ENCODE measurements at places on chromosomes 1 and 21.
A peak's percentile ranks its signal among the peaks of the same experiment; 100 is the strongest.

GRCh38 chr1:232912845-232913580 is 37.4 kb upstream of the NTPCR start:
- no peak for DNase-seq

GRCh38 chr1:178581351-178582303 is 68.7 kb downstream of the TEX35 start:
- no peak for DNase-seq

DNA sequence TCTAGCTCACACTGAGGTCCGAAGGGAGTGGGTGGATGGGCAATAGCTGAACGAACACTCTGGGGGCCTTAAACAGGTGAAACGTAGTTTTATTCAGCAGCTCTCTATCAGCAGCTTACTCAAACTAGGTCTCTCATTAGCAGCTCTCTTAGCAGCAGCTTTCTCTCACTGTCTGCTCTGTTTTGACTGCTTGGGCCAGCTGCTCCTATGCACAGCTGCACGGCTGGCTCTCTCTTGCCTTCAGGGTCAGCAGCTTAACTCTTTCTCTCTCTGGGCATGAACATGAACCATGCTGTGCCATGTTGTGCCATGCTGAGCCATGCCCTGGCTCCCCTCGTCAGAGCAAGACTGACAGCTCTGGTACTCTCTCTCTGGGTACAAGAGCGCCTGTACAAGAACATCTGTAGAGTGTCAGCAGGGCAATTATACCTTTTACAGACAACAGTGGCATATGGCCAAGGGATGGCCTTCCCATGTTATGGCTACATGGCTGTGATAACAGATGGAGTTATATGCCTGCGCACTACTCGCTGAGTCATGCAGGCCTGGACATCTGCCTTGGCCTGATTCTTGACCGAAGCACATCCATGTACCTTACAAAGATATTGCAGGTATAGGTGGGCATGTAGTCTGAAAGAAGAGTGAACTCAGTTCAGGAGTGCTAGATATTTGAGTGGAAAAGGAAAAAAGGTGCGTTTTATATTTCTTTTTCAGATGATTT is 152.4 kb downstream of the LEPR start:
- DNase-seq: no peak

DNA sequence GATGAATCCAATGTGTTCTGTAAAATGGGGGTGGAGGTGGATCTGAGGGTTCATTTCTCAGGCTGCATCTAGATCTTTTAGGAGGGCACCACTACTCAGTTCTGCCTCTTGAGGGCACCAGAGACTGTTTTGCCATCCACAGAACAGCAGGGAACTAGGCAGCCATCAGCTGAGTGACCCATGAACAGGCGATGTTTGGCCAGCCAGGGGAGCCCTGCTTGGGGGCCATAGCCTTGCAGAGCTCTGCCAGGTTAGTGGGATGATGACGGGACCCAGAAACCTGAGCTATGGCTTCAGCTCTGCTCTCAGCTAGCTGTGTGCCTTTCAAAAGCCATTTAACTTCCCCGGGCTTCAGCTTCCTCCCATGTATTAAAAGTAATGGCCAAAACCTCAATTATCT is 13.4 kb upstream of the NOS1AP start:
- peak; percentile 50 for DNase-seq

GRCh38 chr1:26608895-26609294 is 79.3 kb downstream of the RPS6KA1 start:
- DNase-seq: no peak

DNA sequence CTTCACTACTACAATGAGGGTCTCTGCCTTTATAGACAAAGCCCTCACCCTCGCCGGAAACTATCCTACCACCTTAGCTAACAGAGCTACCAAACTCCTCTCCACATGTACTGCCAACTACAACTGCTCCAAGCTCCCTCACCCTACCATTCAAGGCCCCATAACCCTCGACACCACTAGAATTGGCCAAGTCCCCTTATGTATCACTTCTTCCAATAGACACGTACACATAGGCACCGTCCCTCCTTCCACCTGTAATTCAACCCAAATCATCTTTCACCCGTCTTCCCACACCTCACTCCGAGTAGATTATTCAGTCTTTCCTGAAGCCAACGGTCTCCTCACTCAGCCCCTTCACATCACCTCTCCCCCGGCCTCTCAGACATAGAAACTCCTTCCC is 19.7 kb upstream of the CA6 start:
- no peak for DNase-seq

DNA sequence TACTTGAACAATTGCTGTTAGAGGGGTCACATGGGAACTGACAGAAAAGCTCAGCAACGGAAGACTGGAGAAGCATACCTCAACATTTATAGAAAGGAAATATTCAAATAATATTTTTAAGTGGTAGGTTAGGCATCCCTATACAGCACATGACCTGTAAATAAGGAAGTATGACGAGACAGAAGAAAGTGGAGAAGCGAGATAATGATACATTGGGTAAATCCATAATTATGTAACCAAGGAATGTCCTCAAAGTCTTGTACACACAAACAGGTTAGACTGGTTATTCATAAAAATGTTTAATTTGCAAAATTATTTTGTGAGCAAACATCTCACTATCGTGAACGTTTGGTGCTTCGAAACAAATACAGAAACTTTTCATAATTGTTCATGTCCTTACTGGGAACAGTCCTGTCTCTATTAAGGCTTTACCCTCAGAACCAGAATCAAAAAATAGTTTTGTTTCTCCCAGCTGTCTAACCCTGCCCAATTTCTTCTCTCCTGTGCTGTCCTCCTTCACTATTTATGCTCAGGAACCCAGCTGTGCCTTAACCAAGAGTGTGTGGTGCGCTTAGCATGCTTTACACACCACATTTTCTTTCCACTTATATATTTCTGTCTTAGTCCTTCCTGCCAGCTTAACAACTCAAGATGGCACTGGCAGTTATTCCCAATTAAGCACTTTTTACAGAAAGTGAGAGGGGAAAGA is 10.2 kb downstream of the KMO start:
- no peak for DNase-seq

DNA sequence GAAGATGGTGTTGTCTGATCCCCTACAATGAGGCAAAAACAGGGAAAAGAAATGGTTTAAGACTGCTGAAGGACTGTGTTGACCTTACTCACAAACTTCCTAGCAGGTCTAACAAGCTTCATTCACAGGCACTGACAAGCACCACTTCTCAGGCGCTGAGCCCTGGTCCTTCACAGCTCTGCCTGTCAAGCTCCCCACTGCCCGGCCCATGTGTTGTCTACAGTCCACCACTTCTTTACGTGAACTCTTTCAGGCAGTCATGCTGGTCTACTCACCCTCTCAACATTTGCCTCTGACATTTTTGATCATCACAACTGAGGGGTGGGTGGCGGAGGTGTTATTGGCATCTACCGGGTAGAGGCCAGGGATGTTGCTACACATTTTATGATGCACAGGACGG is 40.7 kb upstream of the MYBPHL start:
- no peak for DNase-seq

DNA sequence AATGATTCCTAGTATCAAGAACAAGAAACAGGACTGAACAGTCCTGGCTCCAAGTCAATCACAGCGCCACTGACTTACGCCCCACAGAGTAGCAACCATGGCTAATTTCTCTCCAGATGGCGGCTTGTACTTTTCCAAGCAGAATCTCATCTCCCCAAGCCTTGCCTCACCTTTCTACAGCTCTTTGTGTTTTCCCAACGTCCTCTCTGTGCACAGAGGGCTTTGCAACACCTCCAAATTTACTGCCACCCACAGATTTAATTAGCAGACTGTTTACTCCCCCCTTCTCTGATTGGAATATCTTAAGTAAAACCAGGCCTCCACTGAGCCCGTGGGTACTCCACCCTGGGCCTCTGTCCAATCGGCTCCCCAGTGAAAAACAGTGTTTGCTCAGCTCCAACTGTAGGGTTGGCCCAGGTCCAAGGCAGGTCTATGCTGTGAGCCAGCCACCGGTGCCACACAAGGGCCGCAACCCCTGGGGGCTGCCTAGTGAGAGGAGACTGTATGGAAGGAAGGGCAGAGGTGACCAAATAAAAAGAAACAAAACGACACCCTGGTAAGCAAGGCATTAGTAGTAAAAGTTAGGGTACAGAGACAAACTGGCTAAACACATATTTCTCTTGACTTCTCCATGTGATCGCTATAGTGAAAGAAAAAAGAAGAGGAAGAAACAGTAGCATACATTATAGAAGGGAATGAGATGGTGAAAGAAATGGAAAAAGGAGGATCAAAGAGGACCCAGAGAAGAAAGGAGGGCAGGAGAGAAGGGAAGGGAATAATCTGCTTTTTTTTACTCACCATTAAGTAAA is 128.4 kb upstream of the SOD1 start:
- DNase-seq: no peak
